ENCODE measurements at places on chromosomes 2 and 18. TPM values are rescaled to one million over a fixed set of nuclear protein-coding genes. Genes with fewer than 3 reads are reported as not detected.

DNA sequence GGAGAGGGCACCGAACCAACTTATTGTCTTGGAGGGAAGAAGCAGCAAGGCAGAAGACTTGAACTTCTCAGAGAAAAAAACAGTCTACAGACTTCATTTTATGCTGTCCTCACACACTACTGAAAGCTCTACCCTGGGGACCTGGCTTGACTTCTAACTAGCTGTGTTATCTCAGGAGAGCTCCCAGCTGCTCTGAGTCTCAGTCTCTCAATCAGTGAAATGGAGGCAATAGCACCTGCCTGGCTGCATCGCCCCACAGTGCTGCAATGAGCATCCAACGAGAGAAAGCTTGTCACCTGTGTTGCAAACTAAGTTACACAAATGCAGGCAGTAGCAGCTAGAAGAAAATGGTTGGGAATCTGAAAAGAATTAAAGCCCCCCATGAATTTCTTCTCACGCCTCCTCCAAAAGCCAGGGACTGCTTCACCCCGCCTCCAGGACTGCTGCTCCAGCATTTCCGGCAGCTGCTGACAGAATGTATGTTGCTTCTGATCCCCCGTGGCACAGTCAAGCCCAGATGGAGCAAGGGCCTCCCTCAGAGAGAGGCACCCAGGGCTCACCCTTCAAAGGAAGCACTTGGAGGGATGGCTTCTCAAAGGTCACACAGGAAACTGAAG lies 116.3 kb downstream of the BCL11A start:
- no peak for DNase-seq

GRCh38 chr18:79749251-79750191 lies 48.2 kb upstream of the KCNG2 start:
- no peak for DNase-seq

ABCA12 gene
- not detected for polyA plus RNA-seq

- no peak for DNase-seq
Observed at GRCh38 chr2:55399815-55400214, 19.8 kb downstream of the CCDC88A start.

- no peak for DNase-seq
Observed at GRCh38 chr2:131048641-131049040, 44.6 kb downstream of the FAM168B start.

- DNase-seq: no peak
Observed at GRCh38 chr2:156647377-156648010, 211.3 kb downstream of the GPD2 start.

DNA sequence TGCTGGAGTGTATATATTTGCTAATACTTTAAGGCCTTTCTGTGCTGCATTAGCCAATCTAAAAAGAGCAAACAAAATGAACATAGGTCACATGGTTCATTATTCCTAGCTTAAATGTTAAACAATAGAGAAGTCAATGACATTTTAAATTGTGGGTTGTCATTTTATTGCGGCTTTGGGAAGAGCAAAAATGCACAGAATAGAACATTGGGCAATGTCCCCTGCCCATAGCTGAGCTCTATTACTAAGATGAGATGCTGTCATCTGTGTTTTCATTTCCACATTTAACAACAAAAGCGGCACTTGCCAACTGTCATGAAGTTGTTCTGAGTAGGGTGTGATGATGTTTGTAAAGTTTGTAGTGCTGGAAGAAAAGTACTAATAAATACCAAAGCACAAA lies 3.2 kb upstream of the VAPA start:
- DNase-seq: no peak

DNA sequence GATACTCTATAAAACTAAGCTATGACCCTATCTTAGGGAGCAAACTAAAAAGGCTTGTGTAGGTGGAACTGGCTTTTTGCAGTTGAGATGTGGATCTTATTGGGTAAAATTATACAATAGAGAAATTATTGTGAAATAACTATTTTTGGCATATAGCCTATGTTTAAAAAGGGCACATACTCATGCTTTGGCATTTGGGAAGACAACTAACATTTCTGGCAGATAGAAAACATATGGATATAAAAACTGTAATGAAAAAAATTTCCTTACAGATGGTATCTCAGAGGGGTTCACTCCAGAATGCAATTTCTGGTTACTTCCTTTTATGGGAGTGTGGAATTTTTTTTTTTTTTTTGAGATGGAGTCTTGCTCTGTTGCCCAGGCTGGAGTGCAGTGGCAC lies 120.1 kb upstream of the CCDC195 start:
- DNase-seq: no peak

DNA sequence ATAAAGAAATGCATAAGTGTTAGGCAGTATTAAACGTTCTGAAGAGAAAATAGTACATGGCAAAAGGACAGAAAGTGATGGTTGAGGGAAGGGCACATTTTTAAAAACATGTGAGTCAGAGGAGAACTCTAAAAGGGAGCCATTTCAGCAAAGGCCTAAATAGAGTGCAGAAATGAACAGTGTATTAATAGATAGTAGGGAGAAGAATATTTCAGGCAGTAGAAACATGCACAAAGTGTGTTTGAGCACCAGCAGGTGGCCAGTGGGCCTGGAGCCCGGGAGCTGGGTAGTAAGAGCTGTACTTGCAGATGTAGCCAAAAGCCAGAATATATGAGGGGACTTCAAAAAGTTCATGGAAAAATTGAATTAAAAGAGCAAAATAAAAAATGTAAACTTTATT lies 288.1 kb upstream of the FIGN start:
- no peak for DNase-seq

DNA sequence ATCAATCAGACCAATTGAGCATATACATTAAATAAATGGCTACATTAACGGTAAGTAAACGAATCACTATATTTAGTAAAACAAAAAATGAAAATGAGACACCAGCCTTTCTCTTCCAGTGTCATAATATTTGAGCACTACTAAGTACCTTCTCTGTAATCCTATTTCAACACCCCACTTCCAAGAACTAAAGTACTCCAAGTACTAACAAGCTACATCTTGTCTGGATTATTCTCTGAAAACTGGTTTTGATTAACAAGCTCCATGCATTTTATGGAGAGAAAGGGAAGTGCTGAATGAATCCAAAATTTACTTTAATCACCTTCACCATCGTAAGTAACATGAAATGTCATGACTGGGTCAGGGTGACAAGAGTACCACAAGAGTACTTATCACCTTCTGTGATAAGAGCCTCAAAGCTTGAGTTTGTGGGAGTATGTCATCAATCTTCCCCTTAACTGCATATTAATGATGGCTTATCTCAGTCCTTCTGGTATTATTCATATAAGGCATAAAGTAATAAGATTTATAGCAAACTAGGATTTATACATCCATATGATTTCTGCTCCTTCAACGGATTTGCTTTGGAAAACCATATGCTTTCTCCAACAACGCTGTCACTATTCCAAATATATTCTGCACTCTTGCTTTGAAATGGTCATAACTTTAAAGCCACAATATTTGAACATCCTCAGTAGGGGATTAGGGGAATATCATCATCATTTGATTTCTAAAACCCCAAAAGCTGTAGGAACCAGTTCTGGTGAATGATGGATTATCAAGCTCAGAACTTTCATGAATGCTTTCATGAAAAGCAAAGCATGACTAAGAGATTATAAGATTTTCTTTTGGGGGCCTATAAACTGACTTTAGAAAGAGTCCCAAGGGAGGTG lies 127.0 kb downstream of the ANTXR1 start:
- DNase-seq: no peak

C2orf81 gene
- 1.8 TPM for polyA plus RNA-seq
